Eye (tissue), 1 donor: ENCODE measurements at places on chromosomes 7 and 10.

DNA sequence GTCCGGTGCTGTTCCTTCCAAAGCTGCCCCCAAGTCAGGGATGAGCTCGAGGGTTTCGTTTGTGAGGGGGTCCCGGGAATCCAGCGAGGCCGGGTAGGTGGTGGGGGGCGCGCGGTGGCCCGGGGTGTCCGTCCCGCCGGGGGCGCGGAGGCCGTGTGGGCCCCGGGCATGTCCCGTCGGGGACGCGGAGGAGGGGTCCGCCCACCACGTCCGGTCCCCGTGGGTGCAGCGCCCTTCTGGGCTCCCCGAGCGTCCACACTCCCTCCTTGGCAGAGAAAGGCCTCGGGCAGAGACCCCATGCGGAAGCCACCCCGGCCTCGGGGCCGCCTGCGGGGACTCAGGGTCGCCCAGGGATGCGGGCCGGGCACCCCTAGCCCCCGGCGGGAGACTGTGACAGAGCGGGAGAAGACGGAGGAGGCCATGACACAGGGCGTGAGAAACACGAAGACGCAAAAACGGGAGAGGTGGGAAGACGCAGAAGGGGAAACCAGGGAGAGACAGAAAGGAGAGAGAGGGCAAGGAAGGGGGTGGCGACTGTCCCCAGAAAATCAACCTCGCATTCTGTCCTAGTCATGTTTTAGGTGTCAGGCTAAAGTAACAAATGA, 640 bp upstream of the ZNF425 start:
- DNase-seq: peak; percentile 87

GRCh38 chr10:24642921-24643678, 80.6 kb downstream of the ARHGAP21 start:
- DNase-seq: peak; percentile 77

GRCh38 chr10:120286280-120286679, 170.7 kb upstream of the PLPP4 start:
- no peak for DNase-seq

DNA sequence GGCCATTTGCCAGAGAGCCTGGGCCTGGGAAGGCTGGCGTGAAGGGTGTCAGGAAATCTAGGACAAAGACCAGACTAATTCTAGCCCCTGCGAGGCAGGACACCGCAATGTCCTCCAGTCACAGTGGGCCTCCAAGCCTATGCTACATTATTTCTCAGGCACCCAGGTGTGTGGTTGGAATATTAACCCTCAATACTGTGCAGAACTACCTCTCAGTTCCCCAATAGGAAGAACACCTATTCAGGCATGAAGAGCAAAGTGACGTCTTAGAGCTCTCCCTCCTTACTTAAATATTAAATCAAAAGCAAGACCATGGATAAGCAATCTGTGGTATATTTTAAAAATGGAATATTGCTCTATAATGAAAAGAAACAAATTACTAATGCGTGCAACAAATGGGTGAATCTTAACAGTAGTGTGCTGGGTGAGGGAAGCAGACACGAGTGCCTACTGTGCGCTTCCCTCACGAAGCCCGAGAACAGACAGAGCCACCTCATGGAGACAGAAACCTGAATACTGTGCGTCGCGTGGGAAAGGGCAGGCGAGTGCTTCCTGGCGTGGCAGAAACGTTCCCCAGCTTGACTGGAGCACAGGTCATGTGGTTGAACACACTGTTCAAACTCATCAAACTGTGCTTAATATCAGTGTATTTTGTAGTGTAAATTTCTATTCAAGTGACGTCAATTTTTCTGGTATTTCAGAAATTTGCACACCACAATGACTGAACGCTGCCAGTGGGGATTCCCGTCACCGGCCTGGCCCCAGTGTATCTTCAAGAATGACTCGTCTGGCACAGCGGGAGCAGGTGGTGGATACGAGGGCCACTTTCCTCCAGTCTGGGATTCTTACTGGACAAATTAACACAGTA, 15.5 kb upstream of the PTPRN2 start:
- no peak for DNase-seq

DNA sequence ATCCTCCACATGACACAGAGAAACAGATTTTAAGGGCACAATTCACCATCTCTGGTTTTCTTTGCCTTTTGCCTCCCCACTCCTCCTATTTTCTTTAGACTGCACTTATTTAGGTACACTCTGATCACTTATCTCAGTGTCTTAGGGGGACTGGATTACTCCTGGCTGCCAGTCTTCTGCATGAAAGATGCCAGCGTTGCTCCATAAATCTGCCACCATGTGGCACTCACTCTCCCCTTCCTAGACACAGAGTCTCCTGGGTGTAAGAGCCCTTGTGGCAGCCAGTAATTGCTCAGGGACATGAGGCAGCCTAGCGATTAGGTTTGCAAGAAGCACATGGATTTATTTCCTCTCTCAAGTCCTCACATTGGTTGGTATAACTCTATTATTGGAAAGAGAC, 34.5 kb upstream of the RBM20 start:
- DNase-seq: peak; percentile 34

DNA sequence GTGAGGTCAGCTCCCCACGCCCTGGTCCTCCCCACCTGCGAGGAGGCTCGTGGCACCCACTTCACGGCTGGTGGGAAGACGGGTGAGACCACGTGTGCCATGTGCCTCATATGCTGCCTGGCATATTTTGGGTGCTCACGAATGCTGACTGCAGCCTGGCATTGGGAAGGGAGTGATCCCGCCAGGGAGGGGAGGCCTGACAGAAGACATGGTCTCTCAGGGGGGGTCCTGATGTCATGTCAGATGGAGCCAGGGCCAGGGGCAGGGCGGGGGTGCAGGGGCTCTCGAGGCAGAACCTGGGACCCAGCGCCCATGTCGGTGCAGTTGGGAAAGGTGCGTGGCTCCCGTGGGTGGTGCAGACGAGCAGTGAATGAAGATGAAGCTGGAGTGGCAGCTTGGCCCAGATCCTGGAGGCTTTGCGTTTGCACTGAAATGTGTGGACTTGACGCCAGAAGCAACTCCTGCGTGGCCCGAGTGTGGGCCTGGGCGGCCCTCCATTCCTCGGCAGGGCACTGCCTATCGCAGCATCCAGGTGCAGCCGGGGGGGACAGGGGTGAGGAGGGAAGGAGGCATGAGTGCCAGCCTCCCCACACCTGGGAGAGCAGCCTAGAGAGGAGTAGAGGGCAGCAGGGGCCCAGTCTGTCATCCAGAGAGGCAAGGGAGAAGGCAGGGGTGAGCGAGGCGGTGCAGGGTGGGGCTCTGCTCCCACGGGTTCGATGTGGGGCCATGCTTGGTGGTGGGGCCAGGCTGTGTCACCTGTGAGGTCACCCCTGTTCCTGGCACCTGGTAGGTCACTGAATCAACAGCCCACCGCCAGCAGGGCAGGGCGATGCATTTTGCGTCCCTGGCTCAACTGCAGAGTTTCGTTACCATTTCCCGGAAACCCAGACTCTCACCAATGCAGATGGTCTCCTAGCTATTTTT, 385.6 kb downstream of the DNAJB6 start:
- no peak for DNase-seq

DNA sequence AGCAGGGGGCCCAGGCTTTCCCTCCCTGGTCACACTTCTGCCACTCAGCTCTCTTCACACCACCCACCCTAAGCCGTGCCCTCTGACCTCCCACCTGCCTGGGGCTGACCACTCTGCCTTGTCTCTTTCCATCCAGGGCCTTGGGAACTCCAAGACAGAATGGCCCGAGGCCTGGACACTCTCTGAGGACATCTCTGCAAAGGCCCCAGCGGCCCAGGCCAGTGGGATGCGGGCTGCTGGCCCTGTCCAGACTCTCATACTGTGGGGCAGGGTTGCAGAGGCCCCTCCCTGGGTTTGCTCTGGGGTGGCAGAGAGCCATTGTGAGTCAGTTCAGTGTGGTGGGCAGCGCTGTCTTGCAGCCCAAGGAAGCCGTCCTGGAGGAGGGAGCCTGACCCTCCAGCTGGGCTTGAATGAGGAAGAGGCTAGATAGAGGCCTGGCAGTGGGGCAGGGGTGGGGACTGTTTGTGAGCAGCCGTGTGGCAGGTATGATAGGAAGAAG, 39.9 kb upstream of the RABGEF1 start:
- DNase-seq: no peak

GRCh38 chr10:17847585-17848296, 38.6 kb downstream of the MRC1 start:
- peak; percentile 73 for DNase-seq

DNA sequence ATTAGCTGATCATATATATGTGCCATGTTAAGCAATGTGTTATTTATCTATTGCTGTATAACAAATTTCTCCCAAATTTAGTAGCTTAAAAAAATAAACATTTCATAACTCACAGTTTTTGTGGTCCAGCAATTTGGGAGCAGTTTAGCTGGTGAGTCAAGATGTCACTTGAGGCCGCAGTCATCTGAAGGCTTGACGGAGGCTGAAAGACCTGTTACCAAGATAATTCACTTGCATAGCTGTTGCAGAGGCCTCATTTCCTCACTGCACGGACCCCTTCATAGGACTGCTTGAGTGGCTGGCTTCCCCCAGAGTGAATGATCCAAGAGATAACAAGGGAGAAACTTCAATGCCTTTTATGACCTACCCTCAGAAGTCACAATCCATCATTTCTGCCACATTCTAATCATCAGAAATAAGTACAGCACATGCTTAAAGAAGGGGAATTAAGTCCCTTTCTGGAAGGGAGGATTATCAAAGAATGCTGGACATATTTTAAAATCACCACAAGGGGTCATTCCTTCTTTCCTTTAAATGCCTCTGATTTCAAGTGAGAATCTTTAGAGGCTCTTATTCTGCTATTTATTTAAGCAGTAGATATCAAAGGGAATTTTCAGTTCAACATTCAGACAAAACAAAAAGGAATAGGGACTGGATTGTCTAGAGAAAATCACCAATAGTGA, 10.5 kb upstream of the SRPK2 start:
- DNase-seq: peak; percentile 38

DNA sequence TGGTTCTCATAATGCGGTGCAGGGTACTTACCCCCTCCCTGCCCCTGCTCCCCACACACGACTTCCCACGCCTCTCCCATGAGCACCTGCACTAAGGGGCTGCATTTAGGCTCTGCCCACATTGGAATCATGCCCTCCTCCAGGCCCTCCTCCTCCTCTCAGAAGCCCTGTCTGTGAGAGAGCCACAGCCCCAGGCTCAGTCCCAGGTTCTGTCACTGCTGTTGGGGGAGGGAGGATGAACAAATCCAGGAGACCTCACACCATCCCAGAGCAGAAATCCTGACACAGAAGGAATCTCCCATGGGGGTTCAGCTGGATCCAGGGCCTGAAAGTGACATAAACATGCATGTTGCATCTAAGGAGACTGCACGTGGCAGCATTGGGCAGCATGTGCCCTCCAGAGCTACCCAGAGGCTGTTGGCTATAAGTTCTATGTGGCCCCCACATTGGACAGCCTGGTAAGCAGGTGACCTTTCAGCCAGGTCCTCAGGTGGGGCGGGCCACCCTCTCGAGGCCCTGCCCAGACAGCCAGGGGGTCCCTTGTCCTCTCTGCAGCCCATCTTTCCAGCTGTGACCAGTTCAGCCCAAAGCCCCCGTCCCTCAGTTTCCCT, 1.6 kb upstream of the PILRA start:
- DNase-seq: no peak

DNA sequence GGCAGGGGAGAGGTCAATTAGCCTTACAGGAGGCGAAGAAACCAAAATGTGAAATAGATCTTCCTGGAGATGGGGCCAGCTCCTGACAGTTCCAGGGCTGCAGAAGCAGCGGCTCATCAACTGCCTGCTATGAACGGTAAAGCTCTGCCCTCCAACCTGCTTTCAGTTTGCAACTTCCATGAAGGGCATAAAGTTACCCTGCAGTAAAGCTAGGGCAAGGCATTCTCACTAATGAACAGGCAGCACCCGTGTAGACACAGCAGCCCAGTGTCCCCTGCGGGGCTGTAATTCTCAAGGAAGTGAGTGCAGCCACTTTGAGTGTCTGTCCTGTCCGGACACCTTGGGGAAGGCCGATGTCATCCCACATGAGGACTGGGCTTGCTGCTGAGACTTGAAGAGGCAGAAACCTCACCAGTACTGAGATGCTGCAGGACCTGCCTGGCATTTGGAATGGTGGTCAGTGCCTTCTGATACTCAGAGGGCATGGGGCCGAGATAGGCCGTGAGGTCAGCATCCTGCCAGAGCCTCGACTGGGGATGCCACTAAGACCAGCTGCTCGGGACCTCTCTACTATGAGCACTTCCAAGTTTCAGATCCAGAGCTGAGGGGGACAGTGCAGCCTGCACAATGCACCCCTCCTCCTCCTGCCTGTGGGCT, 26.1 kb upstream of the C10orf53 start:
- no peak for DNase-seq

DNA sequence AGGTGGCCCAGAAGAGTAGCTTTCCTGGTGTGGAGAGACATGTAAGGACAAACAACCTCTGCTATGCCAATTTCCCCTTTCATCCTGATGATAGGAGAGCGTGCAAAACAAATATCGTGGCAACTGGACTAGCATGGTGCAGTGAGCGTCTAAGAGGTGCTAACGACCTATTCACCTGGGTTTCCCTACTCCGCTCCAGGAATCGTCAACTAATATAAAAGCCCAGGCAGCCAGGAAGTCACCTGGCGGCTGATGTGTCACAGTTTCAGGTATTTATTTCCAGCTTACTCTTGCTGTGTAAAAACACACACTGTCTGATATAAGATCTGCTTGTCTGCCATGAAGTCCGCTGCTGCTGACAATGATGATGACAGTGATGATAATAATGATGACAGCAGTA, 56.5 kb upstream of the EFCAB10 start:
- no peak for DNase-seq

DNA sequence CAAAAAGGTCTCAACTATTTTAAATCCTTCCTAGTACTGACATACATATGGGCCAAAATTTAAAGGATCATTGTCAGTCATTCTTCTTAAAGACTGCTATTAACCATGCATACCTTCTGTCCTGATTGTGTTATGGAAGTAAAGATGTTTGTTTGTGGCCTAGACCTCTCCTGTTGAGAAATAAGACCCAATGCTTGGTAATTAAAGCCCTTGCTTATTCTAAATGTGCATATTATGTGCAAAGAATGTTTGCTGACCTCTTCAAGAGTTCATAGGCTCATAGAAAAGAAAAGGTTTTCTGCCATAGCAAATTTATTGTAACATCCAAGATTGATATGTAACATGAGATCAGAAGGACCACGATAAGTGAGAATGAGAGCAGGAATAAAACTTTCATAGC, 145.6 kb downstream of the TWIST1 start:
- DNase-seq: no peak

DNA sequence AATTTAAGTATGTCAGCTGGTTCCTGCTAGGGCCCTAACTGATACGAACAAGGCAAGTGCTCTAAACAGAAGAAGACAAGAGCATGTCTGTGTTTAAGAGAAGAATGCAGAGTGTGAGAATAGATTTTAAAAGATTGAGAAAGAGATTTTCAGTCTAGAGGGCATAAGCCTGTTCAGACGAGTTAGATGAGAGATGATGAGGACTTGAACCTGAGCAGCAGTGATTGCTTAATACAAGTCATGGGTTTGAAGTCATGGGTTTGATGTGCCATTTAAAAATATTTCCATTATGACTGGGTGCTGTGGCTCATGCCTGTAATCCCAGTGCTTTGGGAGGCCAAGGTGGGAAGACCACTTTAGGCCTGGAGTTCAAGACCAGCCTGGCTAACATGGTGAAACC, 108.9 kb upstream of the PLXDC2 start:
- no peak for DNase-seq

DNA sequence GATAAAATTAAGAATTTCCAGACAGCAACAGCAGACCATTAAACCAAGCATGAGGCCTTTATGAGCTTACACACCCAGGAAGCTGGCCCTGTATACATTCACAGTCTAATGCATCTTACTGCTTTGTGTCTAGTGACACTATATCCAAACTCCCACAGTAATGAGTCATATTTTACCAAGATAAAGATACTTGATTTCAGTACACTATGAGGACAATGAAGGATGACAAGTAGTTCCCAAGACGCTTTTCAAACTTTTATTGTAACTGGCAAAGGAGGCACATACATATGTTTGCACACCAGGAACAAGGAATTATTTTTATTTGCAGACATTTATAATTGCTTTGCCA, 148.0 kb downstream of the TSPAN12 start:
- no peak for DNase-seq
